MCF 10A (cell line): ENCODE measurements at places on chromosomes 3 and 15. TPM values are rescaled to one million over a fixed set of nuclear protein-coding genes. Genes with fewer than 3 reads are reported as not detected.

GRCh38 chr15:75202251-75203016 lies 752 bp downstream of the C15orf39 start:
- H3K4me1 ChIP-seq: peaks cover 17% of the 10 kb centered on the region
- peak overlapping the region; percentile 94 for H3K27ac ChIP-seq
- H3K36me3 ChIP-seq: peaks cover 14% of the 10 kb centered on the region
- H3K27me3 ChIP-seq: no peaks in the 10 kb centered on the region

The NANOGP8 gene
- 0.75 TPM in 1 of 2 replicates, not detected in the other for total RNA-seq

- H3K36me3 ChIP-seq: peaks cover 5% of the 10 kb centered on the region
- peak; percentile 65 for DNase-seq
- H3K4me3 ChIP-seq: no peak overlapping the region
- no peak overlapping the region for H3K27ac ChIP-seq
- no peaks in the 10 kb centered on the region for H3K27me3 ChIP-seq
Measured at GRCh38 chr3:15953841-15954240, 156.1 kb upstream of the ANKRD28 start.

GRCh38 chr15:28989239-28989830 lies 103.6 kb downstream of the APBA2 start:
- no peaks in the 10 kb centered on the region for H3K4me1 ChIP-seq
- no peaks in the 10 kb centered on the region for H3K36me3 ChIP-seq
- no peak overlapping the region for H3K4me3 ChIP-seq
- H3K27ac ChIP-seq: no peak overlapping the region
- no peaks in the 10 kb centered on the region for H3K27me3 ChIP-seq

DNA sequence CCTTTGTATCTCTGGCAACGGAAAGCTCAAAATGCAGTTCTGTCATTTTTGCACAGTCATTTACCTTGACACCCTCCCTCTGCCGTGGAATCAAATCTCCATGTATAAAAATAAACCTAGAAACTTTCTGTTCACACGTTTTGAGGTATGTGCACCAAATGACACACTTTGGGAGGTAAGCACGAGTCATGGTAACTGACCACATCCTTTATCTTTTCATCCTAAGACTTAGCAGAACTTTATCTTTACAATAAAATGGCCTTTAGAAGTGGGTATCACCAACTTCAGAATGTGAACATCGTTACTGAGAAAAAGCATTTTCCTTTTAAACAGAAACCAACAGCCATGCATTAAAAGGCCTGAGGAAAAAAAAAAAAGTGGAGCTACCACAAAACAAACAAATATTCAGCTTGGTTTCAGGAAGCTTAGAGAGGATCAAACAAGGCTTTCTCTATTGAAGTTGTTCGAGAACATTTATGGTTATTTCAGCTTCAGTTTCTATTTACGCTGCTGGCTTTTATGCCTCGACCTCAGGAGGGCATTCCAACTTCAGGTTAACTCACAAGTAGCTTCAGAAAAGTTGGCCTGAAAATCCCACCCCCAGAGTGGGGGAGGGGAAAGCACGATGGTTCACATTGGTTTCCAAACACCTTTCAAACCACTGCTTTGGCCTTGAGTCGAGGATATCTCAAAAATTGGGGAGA lies 171.1 kb upstream of the ICE2 start:
- peaks cover 10% of the 10 kb centered on the region for H3K4me1 ChIP-seq
- no peaks in the 10 kb centered on the region for H3K36me3 ChIP-seq
- no peak for DNase-seq

GRCh38 chr3:47482366-47482765 lies 6.6 kb upstream of the SCAP start:
- no peaks in the 10 kb centered on the region for H3K27me3 ChIP-seq
- H3K36me3 ChIP-seq: peaks cover 7% of the 10 kb centered on the region
- peaks cover 5% of the 10 kb centered on the region for H3K4me1 ChIP-seq
- DNase-seq: no peak
- H3K4me3 ChIP-seq: no peak overlapping the region
- H3K27ac ChIP-seq: no peak overlapping the region
